Panc1 (cell line): ENCODE measurements at places on chromosomes 12 and 14. TPM values are rescaled to one million over a fixed set of nuclear protein-coding genes. Genes with fewer than 3 reads are reported as not detected.

Gene PPP4R4
- 1.1 TPM for total RNA-seq

Gene FLVCR2
- total RNA-seq: 9.7 TPM

Gene CCDC63
- total RNA-seq: not detected

Gene ATXN3
- 14.6 TPM for total RNA-seq

Gene CPNE8
- 23.6 TPM for total RNA-seq

Gene EID3
- 18.5 TPM for total RNA-seq

Gene GPR132
- 0.08 TPM for total RNA-seq

Gene SPX
- 0.13 TPM for total RNA-seq

Gene NELL2
- 0.28 TPM for total RNA-seq

Gene TMEM63C
- total RNA-seq: 2.4 TPM

Gene NPFF
- not detected for total RNA-seq

Gene LYSET
- 20.9 TPM for total RNA-seq

DNA sequence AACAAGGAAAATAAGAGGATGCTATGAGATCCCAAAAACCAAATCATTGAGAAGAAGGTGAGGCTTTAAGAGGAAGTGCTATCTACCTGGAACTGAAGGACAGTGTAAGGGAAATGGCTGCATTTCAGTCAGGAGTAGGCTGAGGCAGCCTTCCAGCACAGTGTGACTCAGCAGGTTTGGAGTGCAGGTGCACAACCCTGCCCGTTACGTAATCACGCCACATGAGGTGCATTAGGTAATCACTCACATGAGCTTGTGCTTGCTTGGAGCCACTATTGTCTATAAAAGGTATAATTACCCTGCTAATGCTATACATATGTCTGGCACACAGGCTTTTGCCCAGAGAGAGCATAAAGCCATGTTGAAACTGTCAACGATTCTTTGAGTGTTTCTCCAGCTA is 74.9 kb downstream of the DIO2 start:
- DNase-seq: no peak

- no peak for DNase-seq
These were observed 116.2 kb downstream of the LRRIQ1 start for GRCh38 chr12:85152311-85152729.

GRCh38 chr12:114661245-114661644 is 22.7 kb downstream of the TBX3 start:
- no peak for DNase-seq

DNA sequence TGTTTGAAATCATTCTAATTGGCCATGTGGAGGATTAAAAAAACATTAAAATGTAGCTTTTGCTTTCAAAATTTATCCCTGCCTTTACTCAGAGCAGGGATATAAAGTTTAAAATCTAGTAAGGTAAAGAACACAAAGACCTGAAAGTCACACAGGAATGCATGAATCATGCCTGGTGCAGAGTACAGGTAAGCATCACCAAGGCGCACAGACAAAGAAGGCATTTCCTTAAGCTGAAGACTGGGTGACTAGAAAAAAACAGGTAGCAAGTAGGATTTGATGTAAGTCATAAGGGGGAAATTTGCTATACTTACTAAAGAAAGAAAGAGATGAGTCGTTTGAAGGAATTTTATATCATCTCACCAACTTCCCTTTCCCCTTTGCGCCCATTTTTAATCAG is 405.6 kb downstream of the GXYLT1 start:
- DNase-seq: no peak

DNA sequence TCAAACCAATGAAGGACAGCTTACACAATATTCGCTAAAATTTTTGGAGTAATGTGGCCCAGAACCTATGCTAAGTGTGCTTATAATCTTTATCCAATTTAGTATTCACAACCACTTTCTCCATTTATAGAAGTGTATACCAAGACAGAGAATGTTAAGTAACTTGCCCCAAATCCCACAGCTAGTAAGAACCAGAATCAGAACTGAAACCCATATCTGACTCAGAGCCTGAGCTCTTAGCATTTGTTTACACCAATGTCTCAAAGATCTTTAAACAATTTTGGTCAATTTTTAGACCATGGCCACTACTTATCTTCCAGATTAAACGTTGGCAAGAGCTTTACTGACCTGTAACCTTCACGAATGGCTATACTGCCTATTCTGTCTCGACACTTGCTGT is 53.0 kb downstream of the PAPLN start:
- no peak for DNase-seq

DNA sequence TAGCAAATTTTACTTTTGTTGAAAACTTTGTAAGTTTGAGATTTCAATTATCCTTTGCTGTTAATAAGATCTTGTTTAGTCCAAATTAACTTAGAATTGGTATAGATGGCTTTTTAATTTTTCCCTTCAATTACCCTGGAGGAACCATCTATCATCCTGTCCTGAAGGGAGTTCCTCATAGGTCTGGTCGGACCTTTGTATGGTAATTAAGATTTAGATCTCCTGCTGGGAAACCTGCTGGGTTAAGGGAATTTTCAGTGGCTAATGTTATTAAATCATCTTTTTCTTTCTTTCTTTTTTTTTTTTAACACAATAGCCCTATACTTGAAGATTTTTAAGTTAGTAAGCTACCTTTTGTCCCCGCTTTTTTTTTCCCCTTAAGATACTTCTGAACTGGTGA is 63.0 kb upstream of the PRMT8 start:
- DNase-seq: no peak

- no peak for DNase-seq
These were observed 231.4 kb upstream of the RTL1 start for GRCh38 chr14:101134851-101135433.

DNA sequence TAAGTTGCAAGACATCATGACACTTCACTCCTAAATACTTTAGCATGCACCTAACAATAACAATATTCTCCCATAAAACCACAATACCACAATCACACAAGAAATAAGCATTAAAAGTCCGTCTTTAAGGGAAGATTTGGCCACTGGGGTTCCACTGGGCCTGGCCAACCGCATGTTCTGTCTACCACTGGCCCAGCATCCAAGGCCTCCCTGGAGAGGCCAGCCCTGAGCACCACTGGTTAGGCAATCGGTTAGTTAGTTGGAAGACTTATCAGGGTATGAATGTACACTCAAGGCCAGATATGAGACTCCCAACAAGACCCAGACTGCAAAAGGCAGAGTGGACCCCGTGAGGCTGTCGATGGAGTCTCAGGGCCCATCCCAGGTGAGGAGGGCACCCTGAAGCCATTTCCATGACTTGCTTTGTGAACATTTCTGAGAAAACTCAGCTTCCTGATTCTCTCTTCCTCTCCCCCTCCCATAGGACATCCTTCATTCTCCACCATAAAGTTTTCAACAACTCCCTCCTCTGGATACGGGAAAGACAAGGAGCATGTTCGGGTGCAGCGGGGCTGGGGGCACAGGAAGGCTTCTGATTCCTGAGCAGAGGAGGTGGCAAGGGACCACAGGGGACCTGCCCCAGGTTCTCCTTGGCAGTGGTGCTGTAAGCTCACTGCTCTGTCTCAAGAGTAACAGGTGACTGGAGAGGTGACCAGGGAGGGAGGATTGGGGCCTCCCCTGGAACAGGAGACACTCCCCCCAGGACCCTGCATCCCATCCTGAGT is 5.9 kb downstream of the PXN start:
- DNase-seq: no peak

DNA sequence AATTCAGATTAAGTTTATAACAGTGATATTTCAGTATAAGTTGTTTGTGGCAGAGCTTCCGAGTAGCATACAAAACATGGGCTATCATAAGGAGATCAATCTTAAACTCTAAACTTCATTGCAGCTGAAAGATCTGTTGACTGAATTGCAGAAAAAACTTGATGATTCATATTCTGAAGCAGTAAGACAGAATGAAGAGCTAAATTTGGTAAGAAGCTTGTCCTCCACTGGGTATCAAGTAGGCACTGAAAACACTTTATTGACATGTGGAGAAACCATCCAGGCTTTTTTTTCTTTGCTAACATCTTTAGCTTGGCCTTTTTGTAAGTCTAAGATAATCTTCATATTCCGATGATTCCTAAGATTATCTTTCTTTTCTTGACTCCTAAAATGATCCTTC is 93.0 kb downstream of the KTN1 start:
- DNase-seq: no peak

GRCh38 chr14:101687756-101688546 is 73.6 kb upstream of the PPP2R5C start:
- DNase-seq: no peak

GRCh38 chr14:92687681-92688433 is 60.6 kb downstream of the LGMN start:
- DNase-seq: no peak

GRCh38 chr14:81453166-81453766 is 53.1 kb upstream of the STON2 start:
- DNase-seq: peak; percentile 38

- DNase-seq: no peak
These were observed 196.2 kb upstream of the ALG10 start for GRCh38 chr12:33825986-33826602.

DNA sequence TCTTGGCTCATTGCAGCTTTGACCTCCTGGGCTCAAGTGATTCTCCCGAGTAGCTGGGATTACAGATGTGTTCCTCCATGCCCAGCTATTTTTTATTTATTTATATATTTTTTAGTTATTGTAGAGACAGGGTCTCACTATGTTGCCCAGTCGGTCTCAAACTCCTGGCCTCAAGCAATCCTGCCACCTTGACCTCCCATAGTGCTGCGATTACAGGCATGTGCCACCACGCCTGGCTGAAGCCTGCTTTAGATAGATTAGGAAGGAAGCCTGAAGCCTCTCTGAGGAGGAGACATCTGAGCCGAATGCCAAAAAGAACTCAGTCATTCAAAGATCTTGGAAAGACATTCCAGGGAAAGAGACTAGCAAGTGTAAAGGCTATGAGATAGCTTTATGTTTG is 10.2 kb downstream of the INHBC start:
- no peak for DNase-seq

GRCh38 chr12:102504280-102504679 is 23.9 kb upstream of the IGF1 start:
- DNase-seq: no peak

- DNase-seq: no peak
These were observed 472.7 kb upstream of the FLRT2 start for GRCh38 chr14:85057221-85057620.

GRCh38 chr12:87802721-87803011 is 226.5 kb downstream of the C12orf50 start:
- no peak for DNase-seq

- DNase-seq: no peak
These were observed 30.2 kb downstream of the KCNA5 start for GRCh38 chr12:5073853-5074252.

- no peak for DNase-seq
These were observed 1255.4 kb downstream of the LRFN5 start for GRCh38 chr14:42862114-42862513.

DNA sequence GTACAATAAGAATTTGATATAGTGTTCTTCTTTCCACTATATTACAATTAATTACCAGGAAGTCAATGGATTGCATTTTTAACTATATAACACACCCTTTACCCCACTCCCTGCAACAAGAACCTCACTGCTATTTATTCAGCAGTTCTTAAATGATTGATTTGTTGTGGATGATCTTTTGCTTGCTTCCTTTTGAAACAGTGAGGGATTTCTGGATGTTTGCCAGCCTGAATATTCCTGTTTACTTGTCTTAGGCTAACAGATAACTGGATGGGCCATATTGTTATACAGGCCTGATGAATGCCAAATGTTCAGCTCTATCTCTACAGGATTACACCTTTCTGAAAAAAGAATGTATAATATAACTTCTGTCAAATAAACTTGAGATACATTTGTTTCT is 497.6 kb downstream of the APAF1 start:
- DNase-seq: no peak

DNA sequence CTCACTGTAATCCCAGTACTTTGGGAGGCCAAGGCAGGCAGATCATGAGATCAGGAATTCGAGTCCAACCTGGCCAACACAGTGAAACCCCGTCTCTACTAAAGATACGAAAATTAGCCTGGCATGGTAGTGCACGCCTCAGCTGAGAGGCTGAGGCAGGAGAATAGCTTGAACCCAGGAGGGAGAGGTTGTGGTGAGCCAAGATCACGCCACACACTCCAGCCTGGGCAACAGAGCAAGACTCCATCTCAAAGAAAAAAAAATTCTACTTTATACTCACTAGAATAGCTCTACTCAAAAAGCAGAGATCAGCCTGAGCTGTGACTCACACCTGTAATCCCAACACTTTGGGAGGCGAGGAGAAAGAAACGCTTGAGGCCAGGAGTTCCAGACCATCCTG is 17.1 kb downstream of the NUMB start:
- no peak for DNase-seq

DNA sequence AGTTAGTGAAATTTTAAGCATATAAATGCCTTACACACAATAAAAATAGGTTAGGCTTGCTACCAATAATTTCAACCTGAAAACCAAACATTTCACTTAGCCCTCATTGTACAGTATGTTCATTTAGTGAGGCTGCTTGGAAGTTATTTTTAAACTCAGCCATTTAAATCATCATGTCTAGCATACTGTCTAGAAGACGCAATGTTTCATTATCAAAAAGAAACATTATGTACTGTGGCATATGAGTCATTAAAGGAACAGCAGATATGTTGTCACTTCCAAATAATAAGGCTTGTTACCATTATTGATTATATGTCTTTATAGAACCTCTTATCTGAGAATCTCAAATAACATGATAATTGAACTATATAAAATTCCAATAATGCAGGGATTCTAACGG is 304.7 kb downstream of the RMST start:
- DNase-seq: no peak

GRCh38 chr14:56902385-56902784 is 92.1 kb upstream of the OTX2 start:
- no peak for DNase-seq

DNA sequence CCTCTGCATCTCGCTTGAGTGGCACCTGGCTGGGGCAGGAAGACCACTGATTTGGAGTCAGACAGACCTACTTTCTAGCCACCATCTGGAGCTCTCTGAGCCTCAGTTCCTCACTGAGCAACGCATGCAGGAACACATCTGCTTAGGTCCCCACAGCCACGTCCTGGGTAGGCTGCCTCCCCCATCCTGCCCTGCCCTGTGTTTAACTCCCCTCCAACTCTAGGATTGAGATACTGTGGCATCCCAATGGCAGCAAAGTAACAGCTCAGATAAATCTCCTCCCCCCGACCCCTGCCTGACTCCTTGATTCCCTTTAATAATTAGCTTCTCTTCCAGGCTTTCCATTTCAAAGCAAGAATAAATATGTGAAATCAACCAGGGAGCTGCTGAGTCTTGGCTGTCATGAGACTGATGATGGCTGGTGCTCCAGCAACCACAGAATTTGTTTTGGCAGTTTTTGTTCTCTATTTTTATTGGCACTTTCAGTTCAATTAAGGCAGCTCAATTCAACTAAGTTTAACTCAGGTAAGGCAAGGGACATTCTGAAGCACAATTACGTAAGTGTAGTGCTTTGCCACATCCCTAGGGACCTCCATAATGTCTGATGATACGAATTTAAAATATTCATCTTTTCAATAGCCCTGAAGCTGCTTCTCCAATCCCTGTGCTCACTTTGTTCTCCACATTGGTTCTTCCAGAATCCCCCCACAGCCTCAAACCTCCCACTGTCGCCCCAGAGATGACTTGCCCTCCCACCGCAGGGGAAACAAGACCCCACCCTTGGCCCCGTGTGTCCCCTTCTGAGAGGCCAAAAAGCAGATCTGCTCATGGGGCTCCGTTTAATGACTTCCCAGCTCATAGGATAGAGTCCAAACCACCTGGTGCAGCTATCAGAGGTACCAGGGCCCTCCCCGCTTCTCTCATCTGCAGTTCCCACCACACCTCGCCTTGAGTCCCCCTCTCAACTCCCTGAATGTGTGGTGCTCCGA is 58.2 kb downstream of the ESR2 start:
- no peak for DNase-seq
